ENCODE measurements at places on chromosomes 4 and X.

DNA sequence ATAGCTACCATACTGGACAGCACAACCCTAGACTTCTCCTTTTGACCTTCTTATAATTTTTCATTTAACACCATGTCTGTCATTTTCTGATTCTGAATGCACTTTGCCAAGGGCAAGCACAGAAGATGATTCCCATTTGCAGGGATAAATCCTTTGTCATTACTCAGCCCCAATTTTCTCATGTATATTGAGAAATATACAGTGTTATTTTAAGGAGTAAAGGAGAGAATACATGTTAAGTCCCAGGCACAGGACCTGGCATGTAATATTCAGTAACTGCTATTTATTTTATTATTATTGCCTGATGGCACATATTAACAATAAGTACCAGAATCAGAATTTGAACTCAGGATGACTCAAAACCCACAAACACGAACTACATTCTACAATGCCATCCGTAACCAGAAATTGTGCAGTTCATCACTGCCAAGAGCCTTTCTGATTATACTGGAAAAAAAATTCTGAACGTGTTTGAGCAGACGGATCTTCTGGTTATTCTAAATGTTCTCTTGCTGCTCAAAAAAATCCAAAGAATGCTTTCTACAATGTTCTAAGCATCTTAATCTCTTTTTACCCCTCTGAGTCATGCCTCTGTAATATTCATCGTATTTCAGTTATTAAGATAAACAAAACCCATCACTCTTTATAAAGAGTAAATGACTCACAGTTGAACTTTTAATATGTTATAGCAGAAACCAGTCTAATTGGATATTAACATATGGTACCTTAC is 170.0 kb downstream of the MID1 start:
- DNase-seq = no peak

- no peak for DNase-seq
Measured at GRCh38 chr4:182837831-182838230, 79.4 kb downstream of the DCTD start.

- no peak for DNase-seq
Measured at GRCh38 chrX:23980011-23980441, 47.0 kb downstream of the KLHL15 start.

- DNase-seq = no peak
Measured at GRCh38 chrX:281166-281999, at the start of gene PLCXD1. PLCXD1 (plus strand) TSS chrX:281381; CDS start chrX:284188, 2,807 bp downstream.

GRCh38 chrX:107576841-107577240 is 51.5 kb upstream of the PRPS1 start:
- DNase-seq = no peak

DNA sequence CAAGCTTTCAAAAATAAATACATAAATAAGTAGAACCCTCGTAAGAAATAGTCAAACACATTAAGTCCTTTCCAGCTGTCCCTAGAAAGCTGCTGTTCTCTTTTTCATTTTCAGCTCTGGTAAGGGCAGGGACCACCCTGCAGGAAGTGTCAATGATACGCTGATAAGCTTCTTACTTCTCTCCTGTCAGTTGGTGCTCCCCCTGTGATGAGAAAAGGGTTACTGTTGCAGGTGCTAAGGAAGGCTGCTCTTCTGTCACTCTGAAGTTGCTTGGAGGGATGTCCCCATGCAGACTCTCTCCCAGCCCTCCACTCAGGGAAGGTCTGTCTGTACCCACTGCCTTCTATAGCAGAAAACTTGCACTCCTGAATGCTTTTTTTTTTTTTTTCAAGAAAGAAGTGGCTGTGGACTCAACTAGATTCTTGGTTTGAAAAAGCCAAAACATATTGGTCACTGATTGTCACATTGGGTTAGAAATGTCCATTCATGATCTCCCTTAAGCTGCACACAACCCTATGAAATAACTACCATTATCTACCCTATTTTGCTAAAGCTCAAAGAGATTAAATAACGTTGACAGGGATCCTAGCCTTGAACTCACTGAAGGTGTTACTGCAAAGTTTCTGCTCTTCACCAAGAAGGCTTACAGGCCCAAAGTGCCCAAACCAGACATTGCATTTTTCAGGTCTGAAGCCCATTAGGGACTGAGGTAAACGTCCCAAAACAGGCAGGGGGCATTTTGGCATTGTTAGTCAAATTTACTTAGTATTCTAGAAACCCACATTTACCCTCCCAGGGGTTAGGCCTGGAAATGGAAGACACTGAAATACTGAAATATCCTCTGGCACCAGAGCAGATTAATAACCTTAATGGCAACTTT is 1.2 kb downstream of the CXCL3 start:
- DNase-seq = no peak

GRCh38 chrX:41630091-41630490 is 58.7 kb upstream of the GPR34 start:
- DNase-seq = no peak

DNA sequence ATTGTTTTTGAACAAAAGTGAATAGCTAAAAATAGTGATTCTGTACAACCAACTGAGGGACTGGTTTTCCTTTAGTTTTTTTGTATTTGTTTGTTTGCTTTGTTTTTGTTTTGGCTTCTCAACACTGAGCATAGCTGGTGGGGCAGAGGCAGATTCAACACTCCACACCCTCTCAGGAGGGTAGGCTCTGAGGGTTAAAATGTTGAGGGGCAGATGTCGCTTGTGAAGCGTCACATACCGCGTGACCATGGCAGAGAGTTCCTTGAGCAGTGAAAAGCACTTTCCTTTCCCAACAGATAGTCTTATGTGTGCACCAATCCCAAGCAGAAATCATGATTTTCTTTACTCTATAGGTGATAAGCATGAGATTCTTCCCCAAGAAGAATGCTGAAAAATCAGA is 155.0 kb downstream of the PALLD start:
- DNase-seq = no peak
